ENCODE measurements at places on chromosomes 5 and 9. TPM values are rescaled to one million over a fixed set of nuclear protein-coding genes. Genes with fewer than 3 reads are reported as not detected.

DNA sequence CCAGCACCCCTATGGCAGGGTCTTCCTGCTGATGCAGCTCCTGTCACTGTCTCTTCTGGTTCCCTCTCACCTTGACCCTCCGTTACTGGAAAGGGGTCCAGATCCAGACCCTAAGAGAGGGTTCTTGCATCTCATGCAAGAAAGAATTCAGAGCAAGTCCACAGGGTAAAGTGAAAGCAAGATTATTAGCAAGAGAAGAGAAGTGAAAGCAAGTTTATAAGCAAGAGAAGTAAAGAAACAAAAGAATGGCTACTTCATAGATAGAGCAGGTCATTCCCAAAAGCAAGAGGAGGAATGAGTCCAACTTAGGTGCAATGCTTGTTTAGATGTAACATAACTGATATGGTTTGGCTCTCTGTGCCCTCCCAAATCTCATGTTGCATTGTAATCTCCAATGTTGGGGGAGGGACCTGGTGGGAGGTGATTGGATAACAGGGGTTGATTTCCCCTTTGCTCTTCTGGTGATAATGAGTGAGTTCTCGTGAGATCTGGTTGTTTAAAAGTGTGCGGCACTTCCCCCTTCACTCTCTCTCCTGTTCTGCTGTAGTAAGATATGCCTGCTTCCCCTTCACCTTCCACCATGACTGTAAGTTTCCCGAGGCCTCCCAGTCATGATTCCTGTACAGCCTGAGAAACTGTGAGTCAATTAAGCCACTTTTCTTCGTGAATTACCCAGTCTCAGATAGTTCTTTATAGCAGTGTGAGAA, 183.3 kb downstream of the MED10 start:
- DNase-seq: no peak

ANKRD31 gene
- 0.07 TPM for total RNA-seq

IRX4 gene
- total RNA-seq: 0.53 TPM

TLR4 gene
- total RNA-seq: 9.1 TPM

FAM193B gene
- 47.8 TPM for total RNA-seq
